Vagina (tissue), 2 donors: ENCODE measurements at places on chromosomes 7 and 10. TPM values are rescaled to one million over a fixed set of nuclear protein-coding genes. Genes with fewer than 3 reads are reported as not detected.

Gene ZNF804B
- total RNA-seq, result not detected

DNA sequence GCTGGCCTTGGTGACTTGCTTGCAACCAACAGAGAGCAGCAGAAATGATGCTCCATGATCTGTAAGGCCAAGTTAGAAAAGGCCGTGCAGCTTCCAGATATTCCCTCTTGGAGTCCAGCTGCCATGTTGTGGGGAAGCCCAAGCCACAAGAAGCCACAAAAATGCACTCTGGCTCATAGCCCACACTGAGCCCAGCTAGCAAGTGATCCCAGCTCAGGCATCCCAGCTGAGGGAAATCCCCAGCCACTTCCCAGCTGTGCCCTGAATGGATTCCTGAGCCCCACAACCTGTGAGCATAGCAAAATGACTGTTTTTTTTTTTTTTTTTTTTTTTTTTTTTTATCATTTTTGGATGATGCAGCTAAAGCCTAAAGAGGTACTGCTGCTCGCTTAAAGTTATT is 11.1 kb upstream of the SDK1 start:
- DNase-seq, result no peak

- no peak for DNase-seq
Measured at GRCh38 chr7:33886149-33886623, 19.2 kb upstream of the BMPER start.

DNA sequence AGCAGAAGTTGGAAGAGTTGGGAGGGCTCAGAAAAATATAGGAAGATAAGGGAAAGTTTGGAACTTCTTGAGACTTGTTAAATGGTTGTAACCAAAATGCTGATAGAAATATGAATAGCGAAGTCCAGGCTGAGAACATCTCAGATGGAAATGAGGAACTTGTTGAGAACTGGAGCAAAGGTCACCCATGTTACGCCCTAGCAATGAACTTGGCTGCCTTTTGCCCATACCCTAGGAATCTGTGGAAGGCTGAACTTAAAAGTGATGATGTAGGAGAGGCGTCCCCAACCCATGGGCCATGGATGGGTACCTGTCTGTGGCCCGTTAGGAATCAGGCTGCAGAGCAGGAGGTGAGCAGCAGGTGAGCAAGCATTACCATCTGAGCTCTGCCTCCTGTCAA is 347.8 kb downstream of the ARL4A start:
- DNase-seq, result no peak
